ENCODE measurements at places on chromosomes 6 and 20.

GRCh38 chr6:148915810-148916209, 169.0 kb downstream of the UST start:
- DNase-seq, result no peak

- DNase-seq, result no peak
Measured at GRCh38 chr20:43265449-43265848, 75.7 kb upstream of the PTPRT start.

- no peak for DNase-seq
Measured at GRCh38 chr6:27076116-27076515, 171.4 kb upstream of the PRSS16 start.

DNA sequence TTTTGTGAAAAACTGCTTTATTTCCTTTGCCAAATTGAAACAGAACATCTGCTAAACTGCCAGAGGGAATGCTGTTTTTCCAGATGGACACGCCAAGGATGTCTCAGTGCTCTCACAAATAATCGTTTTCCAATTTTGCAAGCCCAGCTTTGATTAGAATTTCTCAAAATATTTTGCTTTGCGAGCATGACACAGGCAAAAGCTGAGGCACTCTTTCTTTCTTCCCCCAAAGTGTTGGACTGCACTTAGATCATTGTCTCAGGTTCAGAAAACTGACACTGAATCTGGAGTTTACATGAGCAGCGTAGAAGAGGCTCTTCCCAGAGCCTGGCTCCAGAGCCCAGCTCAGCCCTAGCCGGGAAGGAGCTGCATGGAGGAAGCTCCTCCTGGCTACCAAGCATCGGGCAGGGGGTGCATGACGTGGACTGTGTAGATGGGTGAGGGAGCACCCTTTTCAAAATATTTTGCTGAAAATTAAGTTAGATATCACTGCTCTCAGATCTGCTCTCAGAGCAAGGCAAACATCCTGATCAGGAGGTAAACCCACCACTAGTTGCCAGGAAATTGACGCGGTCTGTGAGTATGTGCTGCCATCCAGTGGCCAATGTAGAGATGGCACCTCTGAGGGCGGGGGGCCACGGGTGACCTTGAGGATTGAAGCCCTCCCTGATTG, 107.5 kb downstream of the SLC22A3 start:
- peak; percentile 61 for DNase-seq

DNA sequence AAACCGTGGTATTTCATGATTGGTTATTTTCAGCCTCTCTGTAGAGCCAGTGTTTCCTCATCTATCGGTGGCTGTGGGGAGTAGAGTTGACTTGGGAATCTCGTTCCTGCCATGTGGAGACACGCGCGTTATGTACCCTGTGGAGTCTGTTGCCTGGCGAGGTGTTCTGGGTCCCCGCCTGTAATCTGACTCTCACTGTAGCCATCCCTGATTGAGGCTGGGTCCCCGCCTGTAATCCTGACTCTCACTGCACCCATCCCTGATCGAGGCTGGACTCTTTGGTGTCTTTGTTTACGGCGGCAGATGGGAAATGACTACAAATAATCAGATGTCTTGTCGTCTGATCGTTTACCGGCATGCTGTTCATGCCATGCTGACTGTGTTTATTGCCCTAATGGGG, 153.9 kb downstream of the DTNBP1 start:
- no peak for DNase-seq

DNA sequence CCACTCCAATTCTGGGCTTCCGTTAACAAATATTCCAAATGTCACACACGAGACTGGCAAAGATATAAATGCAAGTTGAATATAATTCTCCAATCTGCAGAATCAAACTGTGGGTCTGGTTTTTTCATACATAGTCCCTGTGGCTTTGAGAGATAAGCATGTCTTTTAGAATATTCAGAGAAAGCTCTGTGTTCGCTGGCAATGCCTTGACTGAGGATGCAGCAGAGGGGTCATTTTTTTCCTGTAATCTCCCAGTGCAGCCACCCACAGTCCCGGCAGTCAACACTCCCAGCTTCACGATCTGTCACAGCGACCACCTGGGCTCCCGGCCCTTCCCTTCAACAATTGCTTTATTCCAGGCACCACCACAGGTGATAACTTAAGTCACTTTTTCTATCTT, 30.5 kb downstream of the MUC22 start:
- no peak for DNase-seq

DNA sequence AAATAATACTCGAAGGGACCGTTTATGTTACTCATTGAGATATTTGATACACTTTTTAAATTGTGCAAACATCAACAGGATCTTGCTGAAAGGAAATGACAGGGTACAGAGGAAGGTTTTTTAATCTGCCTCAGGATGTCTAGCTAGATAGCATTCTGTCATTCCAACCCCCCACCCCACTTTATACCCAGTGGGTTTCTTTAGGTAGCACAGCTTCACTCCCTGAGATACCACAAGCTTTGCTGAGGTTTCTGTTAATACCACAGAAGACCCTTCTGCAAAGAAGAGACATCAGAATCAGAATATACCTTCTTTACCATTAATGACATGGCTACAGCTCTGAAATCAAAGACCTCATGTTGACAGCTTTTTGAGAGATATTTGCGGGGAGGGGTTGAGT, 1.3 kb downstream of the PHACTR2 start:
- DNase-seq, result no peak

DNA sequence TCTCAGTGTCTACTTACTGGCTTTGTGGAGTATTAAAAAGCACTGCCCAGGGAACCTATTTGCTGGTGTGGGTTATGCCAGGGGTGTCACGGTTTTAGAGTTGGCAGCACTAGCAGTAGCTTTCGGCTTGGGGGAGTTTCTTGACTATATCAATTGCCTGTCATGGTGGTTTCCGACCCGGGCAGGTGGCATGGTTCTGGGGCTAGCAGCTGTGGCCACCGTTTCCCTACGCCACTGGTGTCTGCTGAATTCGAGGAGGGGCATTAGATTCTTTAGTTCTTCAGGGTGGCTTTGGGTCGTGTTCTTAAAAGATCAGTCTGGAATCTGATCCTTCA, 55.6 kb upstream of the FOXC1 start:
- no peak for DNase-seq

GRCh38 chr6:160260367-160260766, 1.7 kb upstream of the SLC22A2 start:
- DNase-seq, result no peak

- no peak for DNase-seq
Measured at GRCh38 chr6:107684996-107685395, 139.1 kb downstream of the SCML4 start.

- peak; percentile 49 for DNase-seq
Measured at GRCh38 chr20:10674684-10675449, 1.1 kb upstream of the JAG1 start.

GRCh38 chr6:141472162-141472928, 660.4 kb upstream of the GJE1 start:
- no peak for DNase-seq

DNA sequence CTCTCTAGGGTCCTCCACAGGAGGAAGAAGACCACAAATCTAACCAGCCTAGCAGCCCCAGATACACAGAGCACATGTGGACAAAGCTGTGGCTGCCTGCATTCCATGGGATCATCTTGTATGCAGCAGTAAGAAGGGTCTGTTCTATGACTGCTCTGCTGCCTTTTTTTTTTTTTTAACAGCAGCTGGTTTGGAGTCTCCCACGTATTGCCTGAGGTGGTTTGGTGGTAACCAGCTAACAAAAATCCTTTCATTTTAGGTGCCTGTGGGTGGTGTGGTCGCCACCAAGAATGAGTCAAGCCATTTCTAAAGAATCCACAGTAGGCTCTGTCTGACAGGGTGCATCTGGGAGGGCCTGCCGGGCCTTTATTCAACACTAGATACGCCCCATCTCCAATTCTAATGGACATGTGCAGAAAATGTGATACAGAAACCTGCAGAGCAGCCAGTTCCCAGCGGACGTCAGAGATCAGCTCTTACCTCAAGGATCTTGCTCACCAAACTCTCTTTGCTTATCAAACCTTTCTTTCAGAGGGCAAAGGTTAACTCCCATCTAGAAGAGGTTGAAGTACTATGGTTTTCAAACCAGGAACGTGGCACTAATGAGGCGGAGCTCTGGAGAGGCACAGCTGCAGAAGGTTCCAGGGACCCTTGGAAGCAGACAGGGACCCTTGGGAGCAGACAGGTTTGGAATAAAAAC, 32.0 kb downstream of the GNAS-AS1 start:
- DNase-seq, result no peak

DNA sequence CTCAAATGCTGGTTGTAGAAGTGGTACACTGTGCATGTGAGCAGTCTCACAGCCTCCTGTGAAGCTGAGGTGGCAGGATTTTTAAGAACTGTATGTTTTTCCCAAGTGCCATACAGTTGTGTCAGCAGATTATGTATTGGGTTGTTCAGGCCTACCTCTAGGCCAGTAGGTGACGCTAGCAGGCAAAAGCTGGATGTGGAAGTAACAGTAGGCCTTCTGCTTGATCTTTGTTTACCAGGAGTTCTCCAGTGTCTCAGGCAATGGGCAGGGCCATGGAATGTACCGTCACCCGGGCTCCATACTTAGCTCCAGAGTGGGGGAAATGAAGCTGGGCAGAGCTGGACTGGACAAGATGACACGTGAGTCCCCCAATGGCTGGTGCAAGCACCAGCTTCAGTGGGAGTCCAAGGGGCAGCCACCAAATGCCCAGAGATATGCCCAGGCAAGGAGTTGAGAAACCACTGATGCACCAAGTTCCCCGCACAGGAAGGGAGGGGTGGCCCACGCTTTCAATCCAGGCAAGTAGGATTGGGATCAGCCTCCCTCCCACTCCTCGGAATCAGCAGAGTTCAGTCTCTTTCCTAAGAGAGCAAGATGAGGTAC, 289.7 kb downstream of the HTR1B start:
- peak; percentile 3 for DNase-seq

DNA sequence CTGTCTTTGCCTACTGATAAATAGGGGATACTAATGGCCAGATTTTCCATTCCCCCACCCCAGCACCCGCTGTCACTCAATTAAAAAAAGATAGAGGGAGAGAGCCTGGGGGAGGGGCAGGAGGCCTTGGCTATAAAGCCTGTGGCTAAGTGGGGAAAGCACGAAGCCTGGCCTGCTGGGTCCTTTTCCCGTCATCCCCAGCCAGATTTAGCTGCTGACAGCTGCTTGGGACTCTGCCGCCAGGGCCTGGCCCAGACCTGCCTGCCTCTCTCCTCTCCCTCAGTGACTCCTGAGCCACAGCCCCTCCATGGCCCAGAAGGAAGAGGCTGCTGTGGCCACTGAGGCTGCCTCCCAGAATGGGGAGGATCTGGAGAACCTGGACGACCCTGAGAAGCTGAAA, at the start of gene APOBEC2:
TSS of gene APOBEC2 (plus strand) at position 162 of the 400 bp plus-strand sequence. CDS start at position 308, 146 bp downstream.
- DNase-seq, result no peak

DNA sequence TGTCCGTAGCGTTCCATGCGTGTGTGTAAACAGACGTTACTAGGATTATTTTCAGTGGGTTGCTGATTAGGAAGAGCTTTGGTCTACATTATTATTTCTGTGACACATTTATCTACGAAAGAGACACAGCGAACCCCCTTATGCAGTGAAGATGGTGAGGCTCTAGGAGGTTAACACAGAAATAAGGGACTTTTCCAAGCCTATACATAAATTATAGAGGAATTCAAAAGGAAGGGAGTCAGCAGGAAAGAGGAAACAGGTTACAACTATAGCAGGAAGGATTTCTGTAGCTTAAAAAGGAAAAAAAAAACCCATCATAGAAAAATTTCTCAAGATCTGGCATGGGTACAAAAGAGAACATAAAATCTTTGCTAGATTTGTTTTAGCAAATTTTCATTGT, 12.9 kb upstream of the RPS6KA2 start:
- DNase-seq, result no peak
